ENCODE measurements at places on chromosomes 11 and 22.

DNA sequence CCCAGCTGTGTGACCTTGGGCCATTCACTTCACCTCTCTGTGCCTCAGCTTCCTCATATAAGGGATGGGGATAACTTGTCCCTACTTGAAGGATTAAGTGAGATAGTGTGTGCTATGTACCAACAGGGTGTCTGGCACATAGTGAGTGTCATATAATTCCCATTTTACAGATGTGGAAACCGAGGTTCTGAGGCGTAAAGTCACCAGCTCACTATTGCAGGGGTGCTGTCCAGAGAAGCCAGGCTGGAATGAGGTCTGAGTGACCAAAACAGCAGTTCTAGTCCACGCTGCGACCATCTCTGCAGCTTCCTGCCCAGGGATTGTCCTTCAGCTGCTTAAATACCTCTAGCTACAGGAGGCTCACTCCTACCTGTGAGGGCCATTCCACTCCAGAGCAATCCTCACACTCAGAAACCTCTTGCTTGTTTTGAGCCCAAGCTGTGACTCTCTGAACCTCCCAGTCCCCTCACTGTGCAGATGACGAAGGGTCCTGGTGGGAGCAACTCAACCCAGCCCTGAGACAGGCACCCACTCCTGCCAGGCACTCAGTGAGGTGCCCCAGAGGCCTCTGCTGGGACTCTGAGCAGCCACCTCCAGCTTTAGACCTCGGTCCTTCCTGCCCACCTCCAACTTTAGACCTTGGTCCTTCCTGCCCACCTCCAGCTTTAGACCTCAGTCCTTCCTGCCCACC lies 5.8 kb downstream of the MB start:
- no peak for DNase-seq

GRCh38 chr11:46637546-46637945 lies 20.2 kb downstream of the ATG13 start:
- no peak for DNase-seq

- DNase-seq: no peak
Observed at GRCh38 chr22:37240240-37240940, 3.7 kb downstream of the RAC2 start.

GRCh38 chr11:115761817-115762216 lies 257.6 kb upstream of the CADM1 start:
- DNase-seq: no peak

DNA sequence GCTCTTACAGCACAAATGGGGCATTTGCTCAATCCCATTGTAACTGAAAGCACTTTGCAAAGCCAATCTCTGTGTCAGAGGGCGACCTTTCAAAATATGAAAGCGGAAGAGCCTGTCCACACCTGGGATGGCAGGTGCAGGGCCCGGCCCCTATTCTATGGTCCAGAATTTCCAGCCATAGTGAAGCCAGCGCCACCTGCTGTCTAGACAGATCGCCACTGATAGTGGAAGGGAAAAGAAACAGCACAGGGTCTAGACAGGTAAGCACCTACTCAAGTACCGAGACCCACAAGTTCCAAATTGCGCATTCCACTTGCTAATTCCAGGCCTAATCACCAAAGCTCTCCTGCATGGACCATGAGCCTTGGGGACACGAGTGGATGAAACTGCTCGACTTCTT lies 141.4 kb downstream of the NTM start:
- DNase-seq: peak; percentile 19

- no peak for DNase-seq
Observed at GRCh38 chr11:126628790-126629621, 273.5 kb downstream of the ST3GAL4 start.

DNA sequence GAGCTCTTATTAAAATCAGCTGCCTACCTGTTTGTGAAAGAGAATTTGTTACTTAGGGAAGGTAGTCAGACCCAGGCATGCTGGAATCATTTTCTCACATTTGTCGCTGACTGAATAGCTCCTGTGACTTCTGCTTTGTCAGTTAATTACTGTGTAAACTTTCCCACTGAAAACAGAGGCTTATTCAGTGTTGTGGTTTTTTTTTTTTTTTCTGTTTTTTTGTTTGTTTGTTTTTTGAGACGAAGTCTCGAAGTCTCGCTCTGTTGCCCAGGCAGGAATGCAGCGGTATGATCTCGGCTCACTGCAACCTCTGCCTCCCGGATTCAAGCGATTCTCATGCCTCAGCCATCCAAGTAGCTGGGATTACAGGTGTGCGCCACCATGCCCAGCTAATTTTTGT lies 5.6 kb upstream of the LDLRAD3 start:
- no peak for DNase-seq

- DNase-seq: no peak
Observed at GRCh38 chr11:9126636-9127035, 35.2 kb upstream of the SCUBE2 start.

GRCh38 chr11:46554213-46555147 lies 39.3 kb downstream of the AMBRA1 start:
- DNase-seq: no peak

DNA sequence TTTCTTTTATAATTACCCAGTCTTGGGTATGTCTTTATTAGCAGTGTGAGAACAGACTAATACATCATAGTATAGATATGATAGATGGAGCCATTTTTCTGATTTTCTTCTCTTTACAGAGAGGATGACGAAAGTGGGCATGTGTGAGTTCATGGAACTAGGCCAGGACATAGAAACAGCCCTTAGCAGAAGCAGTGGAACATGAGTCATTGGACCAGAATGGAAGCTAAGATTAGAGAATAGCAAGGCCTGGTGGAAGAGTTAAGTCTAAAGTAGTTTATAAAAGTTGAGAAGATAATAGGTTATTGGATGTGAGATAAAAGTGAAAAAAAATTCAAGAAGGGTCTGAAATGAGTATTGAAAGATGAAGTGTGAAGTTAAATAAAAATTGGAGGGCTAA lies 97.0 kb upstream of the MPPED2 start:
- no peak for DNase-seq

GRCh38 chr11:118998822-118999221 lies 884 bp downstream of the CENATAC start:
- DNase-seq: no peak

Measured in hematopoietic multipotent progenitor cell treated with erythropoietin and hydrocortisone succinate and interleukin-3 and kit ligand, for 8 days (in vitro differentiated cells).